Stimulated activated memory B cell treated with anti-CD40 and anti-IgM and Interleukin-4, amounts not matched to agents 10 μg/mL and 1 μg/mL and 100 μg/mL, for 72 hours (primary cell): ENCODE measurements at places on chromosomes 7 and 10.
A peak's percentile ranks its signal among the peaks of the same experiment; 100 is the strongest.

- no peak for ATAC-seq
Measured at GRCh38 chr7:95886501-95887090, 114.2 kb downstream of the DYNC1I1 start.

DNA sequence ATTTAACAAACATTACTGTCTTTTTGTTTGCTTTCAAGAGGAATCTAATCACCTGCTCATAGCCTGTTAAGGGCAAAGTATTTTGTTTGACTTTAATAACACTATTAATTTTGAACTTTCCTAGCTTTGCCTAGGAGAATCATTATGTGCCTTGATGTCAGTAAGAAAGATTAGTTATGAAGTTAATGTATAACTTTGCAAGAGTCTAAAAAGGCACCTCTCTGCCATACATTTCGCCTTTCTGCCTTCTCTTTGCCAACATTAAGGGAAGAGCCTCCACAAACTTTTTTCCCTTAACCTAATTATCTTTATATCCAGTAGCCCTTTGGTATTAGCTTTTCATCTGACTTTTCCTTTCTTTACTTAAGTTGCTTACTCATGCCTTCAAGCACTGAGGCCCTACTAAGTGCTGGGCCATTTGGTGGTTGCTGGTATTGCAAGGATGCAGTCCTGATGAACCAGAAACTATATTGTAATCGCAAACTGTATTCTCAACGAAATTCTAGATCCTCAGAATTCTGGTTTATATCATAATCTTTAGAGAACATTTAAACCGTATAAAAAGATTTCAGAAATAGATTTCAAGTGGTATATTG is 108.5 kb downstream of the SND1 start:
- no peak for ATAC-seq

GRCh38 chr7:2714636-2715035 is 26.6 kb downstream of the AMZ1 start:
- no peak for ATAC-seq

GRCh38 chr7:20030417-20030816 is 186.8 kb downstream of the MACC1 start:
- ATAC-seq = peak; percentile 86

DNA sequence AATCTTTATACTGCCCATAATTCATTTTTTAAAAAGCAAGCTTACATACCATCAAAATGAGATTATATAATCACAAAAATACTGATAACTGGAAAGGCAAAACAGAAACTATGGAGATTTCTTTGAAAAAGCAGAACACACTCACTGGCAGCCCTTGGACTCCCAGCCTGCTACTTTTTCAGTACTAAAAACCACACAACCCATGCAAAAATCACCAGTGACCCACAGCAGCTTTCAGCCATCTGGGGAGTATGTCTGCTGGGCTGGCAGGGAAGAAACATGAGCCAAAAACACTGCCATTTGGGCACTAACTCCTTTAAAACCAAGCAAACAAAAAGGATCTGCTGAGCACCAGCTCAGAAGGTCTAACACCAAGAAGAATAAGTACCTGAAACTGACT is 80.0 kb upstream of the DDC start:
- ATAC-seq = no peak

DNA sequence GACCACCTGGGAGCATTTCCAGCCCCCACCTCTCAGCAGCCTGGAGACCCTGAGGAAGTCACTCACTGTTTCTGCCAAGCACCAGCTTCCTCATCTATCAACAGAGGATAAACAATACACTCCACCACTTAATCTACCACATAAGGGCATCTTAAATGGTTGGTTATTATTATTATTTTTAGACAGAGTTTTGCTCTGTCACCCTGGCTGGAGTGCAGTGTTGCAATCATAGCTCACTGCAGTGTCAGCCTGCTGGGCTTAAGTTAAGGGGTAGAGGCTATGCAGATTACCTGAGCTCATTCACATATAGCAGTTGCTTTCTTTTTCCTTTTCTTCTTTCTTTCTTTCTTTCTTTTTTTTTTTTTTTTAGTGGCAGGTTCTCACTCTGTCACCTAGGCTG is 59.5 kb upstream of the ELN start:
- ATAC-seq = no peak

DNA sequence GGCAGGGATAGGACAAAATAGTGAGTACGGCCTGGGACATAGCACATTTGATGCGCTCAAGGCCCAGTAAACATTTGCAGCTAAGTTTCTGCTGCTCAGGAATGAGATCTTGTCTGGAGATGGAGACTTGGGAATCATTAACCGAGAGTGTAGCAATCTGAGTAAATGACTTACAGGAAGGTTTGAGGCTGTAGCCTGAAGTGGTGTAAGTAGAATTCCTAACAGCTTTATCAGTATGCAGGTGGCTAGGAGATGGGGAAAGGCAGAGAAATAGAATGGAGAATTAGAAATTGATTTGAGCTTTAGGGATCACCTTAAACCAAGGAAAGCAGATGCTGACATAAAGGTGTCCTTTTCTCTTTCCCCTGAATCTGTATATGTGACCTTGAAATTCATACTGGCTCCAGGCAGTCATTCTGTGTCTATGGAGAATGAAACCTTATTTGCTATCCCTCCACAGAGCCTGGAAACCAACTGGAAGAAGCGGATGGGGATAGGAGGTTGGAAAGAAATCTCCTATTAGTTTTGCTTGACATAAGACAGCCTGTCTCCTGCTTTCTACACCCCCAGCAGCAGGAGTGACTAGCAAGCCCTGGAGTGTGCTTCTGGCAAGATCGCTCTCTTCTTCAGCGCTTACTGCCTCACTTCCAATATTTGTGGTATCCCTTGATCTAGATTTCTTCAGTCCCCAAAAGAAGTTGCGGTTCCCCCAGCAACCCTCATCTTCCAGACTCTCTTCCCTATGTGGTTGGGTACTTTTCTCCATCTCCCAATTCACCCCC is 6.4 kb upstream of the PON2 start:
- ATAC-seq = no peak

DNA sequence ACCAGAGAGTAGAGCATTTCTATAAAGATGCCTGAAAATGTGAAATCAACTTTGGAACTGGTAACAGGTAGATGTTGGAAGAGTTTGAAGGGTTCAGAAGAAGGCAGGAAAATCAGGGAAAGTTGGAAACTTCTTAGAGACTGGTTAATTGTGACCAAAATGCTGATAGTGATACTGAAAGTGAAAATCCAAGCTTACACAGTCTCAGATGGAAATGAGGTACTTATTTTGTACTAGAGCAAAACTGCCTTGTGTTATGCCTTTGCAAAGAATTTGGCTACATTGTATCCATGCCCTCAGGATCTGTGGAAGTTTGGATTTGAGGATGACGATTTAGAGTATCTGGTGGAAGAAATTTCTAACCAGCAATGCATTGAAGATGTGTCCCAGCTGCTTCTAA is 430.6 kb upstream of the KCND2 start:
- no peak for ATAC-seq

DNA sequence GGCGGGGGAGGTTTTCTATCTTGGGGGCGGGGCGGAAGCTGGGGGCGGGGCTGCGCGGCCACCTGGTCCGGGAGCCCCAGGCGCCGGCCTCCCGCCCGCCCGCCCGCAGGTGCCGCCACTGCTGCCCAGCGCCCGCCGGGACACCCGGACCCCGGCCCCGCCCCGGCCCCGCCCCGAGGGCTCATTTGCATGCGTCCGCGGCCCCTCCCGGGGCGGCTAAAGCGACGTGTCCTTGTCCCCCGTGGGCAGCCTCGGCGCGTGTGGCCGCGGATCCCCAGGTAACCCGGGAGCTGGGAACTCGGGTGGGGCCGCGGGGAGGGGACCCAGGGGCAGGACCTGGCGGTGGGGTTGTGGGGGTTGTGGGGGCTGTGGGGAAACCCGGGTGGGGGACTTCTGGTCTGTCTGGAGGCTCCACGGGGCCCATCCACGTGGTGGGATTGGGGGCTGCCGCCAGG is at the start of gene BHLHA15:
TSS of gene BHLHA15 (plus strand) at position 219 of the 455 bp plus-strand sequence. CDS start 871 bp downstream, outside the sequence.
- peak; percentile 21 for ATAC-seq

DNA sequence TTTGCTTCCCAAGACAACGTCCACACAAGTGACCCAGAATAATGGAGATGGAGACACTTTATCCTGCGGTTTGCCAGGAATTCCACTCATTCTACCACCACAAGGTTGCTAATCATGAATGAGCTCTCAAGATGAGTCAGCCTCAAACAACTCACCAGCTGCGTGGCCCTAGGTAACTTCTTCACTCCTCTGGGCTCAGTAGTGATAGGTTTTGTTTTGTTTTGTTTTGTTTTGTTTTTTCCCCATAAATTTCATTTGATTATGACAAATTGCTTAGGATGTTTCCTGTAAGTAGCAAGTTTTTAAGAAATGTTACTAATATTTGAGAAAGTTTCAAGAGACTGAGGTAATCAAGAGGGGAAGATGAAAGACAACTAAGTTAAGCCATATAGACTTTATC is 286.8 kb downstream of the PARD3 start:
- no peak for ATAC-seq

GRCh38 chr10:30056767-30057355 is 2.5 kb downstream of the JCAD start:
- ATAC-seq = no peak

DNA sequence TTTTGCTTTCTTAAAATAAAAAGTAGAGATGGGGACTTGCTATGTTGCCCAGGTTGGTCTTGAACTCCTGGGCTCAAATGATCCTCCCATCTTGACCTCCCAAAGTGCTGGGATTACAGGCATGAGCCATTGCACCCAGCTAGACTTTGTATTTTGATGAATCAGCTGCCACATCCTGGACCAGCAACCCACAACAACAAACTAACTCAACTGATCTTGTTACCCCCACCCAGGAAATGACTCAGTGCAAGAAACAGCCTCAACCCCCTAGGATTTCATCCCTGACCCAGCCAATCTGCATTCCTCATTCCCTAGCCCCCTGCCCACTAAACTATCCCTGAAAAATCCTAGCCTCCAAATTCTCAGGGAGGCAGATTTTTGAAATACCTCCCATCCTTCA is 123.8 kb downstream of the IPMK start:
- no peak for ATAC-seq

DNA sequence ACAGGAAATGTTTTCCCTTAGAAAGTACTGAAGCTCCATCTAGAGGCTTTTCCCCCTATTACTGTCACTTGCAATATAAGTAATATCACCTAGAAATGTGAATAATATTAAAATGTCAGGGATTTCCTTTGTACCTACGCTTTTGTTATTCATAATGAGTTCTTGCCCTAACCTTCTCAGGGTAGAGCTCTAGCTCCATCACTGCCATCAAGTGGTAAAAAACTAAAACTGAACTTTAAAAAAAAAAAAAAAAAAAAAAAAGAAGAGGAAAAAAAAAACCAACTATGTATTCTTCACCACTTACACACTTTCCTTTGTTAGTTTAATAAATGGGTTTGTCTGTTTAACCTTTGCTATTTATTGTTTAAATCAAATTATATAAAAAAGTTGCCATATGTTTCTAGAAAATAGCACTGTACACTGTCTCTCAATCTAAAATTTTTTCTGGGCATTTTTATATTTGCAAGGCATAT is 49.9 kb downstream of the DNAJC1 start:
- peak; percentile 67 for ATAC-seq

DNA sequence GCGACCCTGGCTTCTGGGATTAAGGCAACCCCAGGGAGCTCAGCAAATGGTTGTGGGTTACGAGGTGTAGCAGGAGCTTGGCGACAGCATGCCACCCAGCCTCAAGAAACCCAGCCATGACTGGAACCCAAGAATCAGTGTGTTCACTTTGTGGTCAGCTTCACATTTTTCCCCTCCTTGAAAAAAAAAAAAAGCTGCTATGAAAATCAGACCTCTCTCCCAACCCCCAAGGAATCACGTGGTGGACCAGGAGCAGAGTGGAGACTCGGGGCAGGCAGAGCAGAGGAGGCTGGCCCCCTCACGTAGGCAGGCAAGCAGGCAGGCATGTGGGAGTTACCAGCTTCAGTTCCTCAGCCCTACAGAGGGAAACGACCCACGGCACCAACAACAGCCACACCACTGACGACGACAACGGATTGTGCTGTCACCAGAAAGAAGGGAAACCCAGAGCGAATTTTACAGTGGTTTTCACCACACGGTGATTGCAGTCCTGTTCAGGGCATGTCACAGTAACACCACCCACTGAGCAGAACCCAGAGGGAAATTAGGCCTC is 203.4 kb downstream of the SLC25A13 start:
- peak; percentile 43 for ATAC-seq

DNA sequence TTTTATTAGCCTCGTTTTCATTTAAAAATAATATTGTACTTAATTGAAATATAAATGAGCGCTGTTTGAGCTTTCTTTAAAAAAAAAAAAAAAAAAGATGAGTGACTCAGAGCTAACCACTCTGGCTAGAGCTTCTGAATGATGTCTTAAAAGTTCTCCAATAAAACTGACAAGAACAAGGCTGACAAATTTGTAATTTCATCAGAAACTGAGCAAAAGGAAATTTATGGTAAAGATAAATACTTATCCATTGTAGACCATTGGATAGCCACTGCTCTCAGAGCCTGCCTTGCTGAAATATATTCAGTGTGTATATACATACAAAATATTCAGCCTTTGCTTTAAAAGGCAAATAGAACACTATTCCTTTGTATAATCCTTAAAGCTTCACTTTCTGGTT is 91.2 kb upstream of the OIT3 start:
- ATAC-seq = no peak

DNA sequence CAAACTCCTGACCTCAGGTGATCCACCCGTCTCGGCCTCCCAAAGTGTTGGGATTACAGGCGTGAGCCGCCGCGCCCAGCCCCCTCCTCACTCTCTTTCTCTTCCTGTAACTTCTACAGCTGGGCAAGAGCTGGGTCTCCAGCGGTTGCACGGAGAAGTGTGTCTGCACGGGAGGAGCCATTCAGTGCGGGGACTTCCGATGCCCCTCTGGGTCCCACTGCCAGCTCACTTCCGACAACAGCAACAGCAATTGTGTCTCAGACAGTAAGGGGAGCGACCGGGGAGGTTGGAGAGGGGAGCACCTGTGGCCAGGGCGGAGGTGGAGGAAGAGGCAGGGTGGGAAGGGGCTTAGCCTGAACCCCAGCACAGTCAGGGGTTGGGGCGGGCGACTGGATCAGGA is 41.4 kb downstream of the EPHB4 start:
- peak; percentile 47 for ATAC-seq

- peak; percentile 56 for ATAC-seq
Measured at GRCh38 chr7:18352339-18353255, 143.0 kb upstream of the HDAC9 start.

DNA sequence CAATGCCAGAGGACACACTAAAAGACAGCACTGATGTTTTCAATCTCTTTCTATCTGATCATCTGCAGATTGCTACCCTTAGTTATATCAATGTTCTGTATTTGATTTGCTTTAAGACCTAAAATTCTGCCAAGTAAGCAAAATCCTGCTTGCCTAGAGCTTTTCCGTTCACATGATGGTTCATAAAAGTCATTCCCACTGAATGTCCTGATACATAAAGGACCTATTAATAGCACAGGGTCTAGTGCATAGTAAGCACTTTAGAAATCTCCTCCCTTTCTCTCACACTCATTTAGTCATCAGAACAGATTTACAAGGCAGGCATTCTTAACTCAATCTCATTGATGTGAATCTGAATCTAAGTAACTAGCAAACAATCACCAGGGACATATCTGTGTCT is 68.8 kb downstream of the PCGF5 start:
- ATAC-seq = no peak

GRCh38 chr10:50992972-50993766 is 81.1 kb upstream of the PRKG1 start:
- no peak for ATAC-seq

- no peak for ATAC-seq
Measured at GRCh38 chr10:6781133-6781770, 201.2 kb upstream of the PRKCQ start.

GRCh38 chr10:131387018-131387529 is 75.6 kb upstream of the TCERG1L start:
- no peak for ATAC-seq
